ENCODE measurements at places on chromosomes 1 and 21.

DNA sequence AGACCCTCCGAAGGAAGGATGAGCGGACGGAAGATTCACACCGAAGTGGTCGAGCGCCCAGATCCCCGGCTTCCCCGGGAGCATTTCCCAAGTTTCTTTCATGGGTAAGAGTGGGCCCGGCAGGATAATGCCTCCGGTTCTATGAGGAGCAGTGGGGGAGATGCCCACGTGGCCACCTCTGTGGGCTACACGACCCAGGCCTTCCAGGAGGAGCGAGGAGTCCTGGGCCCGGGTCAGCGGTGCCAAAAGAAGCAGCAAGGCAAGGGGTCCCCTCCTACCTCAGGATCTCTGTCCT, 7.9 kb upstream of the NBPF11 start:
- DNase-seq, result no peak

DNA sequence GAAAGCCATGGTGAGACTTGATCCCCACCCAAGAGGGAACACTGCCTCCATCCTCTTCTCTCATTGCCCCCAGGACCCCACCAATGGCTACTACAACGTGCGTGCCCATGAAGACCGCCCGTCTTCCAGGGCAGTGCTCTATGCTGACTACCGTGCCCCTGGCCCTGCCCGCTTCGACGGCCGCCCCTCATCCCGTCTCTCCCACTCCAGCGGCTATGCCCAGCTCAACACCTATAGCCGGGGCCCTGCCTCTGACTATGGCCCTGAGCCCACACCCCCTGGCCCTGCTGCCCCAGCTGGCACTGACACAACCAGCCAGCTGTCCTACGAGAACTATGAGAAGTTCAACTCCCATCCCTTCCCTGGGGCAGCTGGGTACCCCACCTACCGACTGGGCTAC, 86.1 kb upstream of the CD1D start:
- no peak for DNase-seq

DNA sequence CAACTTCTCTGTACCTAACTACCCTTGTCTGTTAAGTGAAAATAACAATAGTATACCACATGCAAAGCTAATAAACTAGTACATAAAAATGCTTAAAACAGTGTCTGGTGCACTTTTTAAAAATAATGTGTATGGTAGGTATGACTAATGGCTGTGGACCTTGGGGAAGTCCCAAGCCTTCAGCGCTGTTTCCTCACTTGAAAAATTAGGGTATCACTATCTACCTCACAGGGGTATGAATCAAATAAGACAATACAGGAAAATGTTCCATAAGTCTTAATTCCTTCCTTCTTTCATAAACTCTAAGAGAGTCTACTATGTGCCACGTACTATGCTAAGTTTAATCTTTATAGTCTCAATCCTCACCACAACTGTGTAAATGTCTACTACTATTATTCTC, 32.0 kb downstream of the EGLN1 start:
- no peak for DNase-seq

DNA sequence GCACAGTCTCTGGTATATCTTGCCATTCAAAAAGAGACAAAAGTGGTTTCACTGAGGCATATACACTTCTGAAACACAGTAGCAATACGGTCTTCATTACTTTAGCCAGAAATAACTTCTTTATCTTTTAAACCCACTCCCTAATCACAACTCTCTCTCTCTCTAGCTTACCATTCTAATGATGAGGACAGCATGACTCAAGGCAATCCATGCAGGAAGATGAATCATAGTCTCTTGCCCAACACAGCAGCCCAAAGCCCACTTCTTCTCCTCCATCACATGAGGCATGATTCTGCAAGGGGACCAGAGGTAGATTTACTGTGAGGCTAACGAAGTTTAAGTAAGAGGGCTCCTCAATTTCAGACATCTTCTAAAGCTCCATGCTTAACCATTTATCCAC, 285.0 kb upstream of the NR5A2 start:
- DNase-seq, result no peak

DNA sequence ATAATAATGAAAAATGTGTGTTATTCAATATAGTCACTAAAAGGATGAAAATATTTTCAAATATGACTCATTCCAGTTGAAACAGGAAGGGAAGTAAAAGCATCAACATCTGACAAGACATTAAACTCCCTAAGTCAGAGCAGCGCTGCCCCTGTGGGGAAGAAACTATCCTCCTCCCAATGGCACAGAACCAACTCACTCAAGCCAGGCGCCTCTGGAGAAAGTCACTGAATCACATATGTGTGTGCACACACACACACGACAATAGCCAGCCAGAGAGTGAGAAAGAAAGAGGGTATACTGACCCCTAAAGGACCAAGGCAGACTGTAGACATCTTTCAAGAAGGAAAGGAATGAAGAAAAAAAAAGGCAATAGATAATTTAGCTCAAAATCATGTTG, 126.9 kb downstream of the SETD4 start:
- no peak for DNase-seq

DNA sequence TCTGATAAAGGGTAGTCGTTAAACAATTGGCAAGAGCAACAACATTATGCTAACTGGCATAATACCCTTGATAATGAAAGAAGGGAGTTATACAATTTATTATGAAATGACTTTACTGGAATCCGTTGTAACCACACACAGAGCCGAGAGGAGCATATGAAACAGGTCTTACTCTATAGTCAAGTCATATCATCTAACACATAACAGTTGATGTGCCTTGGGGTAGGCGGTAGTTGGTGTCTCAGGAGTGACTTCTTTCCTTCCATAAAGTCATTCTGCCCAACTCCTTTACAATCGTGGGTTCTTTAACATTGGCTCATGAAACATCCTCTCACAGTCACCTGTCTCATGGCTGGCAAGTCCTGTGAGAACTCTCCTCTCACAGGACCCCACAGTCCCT, 225.2 kb downstream of the LTN1 start:
- DNase-seq, result no peak

DNA sequence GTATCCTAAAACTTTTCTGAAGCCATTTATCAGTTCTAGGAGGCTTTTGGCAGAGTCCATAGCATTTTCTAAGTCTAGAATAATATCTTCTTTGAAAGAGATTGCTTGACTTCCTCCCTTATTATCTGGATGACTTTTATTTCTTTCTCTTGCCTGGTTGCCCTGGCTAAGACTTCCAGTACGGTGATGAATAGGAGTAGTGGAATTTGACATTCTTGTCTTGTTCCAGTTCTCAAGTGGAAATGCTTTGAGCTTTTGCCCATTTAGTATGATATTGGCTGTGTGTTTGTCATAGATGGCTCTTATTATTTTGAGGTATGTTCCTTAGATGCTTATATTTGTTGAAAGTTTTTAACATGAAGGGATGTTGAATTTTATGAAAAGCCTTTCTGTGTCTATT, 1647.9 kb downstream of the PLA2G4A start:
- DNase-seq, result no peak

- DNase-seq, result no peak
Observed at GRCh38 chr1:197572169-197572568, 203.1 kb downstream of the DENND1B start.

DNA sequence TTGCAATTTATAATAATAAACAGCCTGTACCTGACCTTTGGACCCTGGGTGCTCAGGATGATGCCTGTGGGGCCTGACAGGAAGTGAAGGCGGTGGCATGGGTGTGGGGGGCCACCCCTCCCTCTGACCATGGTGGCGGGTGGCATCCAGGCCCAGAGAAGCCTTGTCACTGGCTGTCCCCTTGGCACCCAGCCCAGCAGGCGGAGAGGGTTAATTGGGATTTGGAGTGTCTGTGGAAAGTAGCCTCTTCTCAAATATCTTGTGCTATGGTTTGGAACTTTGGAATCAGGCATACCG, 20.5 kb downstream of the SOX13 start:
- DNase-seq, result no peak

- no peak for DNase-seq
Observed at GRCh38 chr1:229012823-229013222, 258.1 kb upstream of the RAB4A start.

GRCh38 chr1:216554934-216555333, 131.7 kb upstream of the USH2A start:
- no peak for DNase-seq

DNA sequence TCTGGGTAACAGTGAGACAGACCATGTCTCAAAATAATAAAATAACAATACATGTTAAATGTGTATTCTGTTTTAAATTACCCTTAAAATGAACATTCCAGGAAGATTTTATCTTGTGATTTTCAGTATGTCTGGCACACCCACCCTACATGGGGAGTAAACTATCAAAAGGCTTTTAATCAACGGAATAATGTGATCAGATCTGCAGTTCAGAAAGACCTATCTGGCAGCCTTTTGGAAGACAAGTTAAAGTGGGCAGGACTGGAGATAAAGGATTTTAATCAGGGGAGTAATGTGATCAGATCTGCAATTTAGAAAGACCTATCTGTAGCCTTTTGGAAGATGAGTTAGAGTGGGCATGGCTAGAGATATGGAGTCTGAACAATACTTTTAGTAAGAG, 10.1 kb downstream of the MED8 start:
- DNase-seq, result no peak

- DNase-seq, result no peak
Observed at GRCh38 chr1:11486231-11487009, 7.5 kb downstream of the DISP3 start.

DNA sequence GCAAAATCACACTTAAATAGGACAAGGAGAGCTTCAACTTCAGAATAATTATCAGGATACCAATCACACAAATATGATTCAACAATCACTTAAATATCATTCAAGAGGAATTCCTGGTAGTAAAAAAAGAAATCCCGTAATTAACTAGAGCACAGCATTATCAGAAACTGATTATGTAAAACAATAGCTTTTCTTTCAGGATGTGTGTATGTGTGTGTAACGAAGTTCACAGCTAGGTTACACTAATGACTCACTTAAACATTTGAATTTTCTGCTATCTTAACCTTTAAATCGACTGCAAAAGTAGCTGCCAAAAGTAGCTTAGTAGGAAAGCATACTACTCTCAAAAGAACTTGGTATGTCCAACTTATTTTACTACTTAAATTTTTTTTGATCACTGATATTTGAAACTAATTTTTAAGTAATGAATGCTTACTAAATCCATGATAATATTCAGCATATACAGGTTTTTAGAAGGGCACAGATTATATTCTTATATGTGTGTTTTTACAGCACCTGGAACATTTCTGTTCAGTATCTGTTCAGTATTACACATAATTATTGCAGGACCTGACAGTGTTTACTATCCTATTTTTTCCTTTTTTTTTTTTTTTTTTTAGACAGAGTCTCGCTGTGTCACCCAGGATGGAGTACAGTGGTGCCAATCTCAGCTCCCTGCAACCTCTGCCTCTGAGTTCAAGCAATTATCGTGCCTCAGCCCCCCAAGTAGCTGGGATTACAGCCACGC, 4.2 kb downstream of the RERE start:
- DNase-seq, result no peak
